ENCODE measurements at places on chromosomes 6 and 20.

GRCh38 chr20:38725931-38726803 is 1.9 kb downstream of the SLC32A1 start:
- no peak for DNase-seq

DNA sequence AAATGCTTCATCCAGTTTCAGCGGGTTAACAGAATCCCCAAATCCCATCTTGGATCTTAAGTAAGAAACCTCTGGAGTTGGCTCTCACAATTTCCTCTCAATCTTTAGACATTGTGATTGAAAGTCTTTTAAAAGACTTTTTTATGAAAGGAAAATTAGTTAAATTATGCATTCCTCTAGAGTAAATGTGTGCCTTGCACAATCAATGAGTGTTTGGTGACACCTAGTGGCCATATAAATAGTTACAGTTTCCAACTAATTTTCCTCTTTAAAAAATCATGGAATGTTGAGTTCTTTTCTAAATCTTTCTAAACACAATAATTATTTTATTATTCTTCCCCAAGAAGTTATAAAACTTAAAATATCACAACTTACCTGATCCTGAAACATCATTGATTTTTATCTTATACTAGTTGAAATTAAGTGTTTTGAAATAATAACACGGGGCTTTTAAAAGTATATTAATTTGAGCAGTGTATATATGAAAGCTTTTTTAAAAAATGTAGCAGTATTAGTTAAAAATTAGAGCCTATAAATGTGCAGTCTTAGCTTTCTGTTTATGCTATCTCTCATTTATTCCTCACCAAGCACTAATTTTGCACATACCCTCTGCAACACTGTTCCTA is 66.4 kb downstream of the PKHD1 start:
- no peak for DNase-seq

- DNase-seq: no peak
Measured at GRCh38 chr20:22404419-22405170, 179.8 kb downstream of the FOXA2 start.

- no peak for DNase-seq
Measured at GRCh38 chr20:4782378-4782772, 60.7 kb downstream of the PRND start.

DNA sequence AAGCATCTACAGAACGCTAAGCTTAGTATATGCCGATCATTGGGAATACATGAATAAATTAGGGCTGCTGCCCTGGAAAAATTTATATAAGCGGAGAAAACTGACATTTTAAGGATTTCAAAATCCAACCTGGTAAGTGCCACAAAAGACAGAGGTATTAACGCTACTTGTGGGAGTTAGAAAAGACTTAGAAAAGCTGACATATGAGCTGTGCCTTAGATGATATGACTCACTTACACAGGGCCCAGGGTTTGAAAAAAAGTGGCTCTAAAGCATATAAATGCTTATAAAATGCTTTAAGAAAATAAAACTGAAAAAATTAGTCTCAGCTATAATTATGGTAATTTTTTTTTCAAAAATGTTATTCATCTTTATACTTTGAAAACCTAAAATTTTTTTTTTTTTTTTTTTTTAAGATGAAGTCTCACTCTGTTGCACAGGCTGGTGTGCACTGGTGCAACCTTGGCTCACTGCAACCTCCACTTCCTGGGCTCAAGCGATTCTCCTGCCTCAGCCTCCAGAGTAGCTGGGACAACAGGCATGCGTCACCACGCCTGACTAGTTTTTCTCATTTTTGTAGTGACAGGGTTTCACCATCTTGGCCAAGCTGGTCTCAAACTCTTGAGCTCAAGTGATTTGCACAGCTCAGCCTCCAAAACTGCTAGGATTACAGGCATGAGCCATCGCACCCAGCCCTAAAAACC is 25.7 kb downstream of the EPB41L2 start:
- DNase-seq: no peak

DNA sequence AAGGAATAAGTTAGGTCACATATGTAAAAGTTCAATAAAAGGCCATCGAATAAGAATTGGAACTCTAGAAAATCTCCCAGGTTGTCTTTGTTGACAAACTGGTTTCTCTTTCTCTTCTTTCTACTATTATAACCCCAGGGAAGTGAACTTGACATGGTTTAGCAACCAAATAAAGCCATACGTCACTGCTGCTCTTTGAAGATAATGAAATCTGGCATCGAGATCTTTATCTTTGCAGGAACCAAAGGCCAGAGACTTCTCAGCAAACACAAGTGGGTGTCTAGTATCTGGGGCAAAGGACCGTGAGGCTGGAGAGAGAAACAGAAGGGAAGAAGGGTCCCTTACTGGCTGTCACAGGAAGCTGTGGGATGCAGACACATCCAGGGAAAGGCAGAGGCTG is 286.7 kb upstream of the CDYL start:
- DNase-seq: no peak

DNA sequence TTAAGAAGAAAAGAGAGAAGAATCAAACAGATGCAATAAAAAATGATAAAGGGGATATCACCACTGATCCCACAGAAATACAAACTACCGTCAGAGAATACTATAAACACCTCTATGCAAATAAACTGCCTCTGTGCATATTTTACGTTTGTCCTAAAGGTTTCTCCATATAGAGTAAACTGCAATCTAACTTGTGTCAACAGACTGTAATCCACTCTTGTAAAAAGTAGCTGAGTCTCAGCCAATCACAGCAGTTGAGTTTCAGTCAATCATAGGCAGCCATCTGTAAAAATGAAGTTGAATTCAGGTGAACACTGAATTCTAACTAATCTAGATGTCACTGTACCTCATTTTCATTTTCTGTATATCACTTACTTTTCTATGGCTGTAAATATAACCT is 112.2 kb upstream of the SYNCRIP start:
- DNase-seq: no peak

GRCh38 chr20:6623989-6624388 is 143.5 kb upstream of the BMP2 start:
- no peak for DNase-seq

- DNase-seq: no peak
Measured at GRCh38 chr6:89404512-89404911, 7.6 kb downstream of the RRAGD start.

- DNase-seq: no peak
Measured at GRCh38 chr20:47330071-47330470, 26.4 kb downstream of the ZMYND8 start.

GRCh38 chr6:82818727-82819126 is 246.9 kb downstream of the UBE3D start:
- no peak for DNase-seq

DNA sequence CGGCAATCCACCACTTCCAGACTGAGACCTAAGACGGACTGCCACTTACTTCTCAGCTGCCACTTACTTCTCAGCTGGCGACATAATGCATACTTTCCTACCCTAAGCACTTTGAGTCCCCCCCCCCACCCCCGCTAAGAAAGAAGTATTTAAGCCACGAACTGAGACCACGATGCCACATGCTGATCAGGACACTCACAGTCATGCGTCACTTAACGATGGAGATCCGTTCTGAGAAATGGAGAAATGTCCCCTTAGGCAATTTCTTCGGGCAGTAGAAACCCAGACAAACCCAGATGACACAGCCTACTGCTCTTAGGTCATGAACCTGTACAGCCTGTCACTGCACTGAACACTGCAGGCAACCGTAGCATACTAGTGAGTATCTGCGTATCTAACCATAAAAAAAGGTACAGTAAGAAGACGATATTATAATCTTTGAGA is 690 bp downstream of the IFNGR1 start:
- DNase-seq: no peak

GRCh38 chr6:5497896-5498578 is 236.7 kb downstream of the FARS2 start:
- no peak for DNase-seq

- no peak for DNase-seq
Measured at GRCh38 chr6:163757520-163757919, 343.0 kb downstream of the QKI start.

GRCh38 chr6:138671351-138671750 is 102.2 kb upstream of the CCDC28A start:
- DNase-seq: no peak

- peak; percentile 67 for DNase-seq
Measured at GRCh38 chr6:43506667-43507471, 3.3 kb downstream of the LRRC73 start.

DNA sequence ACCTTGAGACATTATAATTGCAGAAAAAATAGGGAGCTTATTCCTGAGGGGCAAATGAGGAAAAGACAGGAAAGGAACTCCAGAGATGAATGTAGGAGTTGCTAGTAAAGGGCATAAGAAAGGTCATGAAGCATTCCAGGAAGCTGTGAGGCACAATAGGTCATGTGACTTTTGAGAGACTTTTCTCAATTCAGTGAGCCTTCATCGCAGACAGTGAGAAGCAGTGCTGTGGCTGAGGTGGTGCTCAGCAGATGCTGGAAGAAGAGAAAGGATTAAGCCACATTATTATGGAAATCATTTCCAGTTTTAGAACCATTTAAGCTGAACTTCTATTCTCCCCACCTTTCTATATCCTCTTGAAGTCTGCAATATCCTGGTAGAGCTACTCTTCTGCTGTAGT is 4.1 kb downstream of the SPTLC3 start:
- DNase-seq: no peak

DNA sequence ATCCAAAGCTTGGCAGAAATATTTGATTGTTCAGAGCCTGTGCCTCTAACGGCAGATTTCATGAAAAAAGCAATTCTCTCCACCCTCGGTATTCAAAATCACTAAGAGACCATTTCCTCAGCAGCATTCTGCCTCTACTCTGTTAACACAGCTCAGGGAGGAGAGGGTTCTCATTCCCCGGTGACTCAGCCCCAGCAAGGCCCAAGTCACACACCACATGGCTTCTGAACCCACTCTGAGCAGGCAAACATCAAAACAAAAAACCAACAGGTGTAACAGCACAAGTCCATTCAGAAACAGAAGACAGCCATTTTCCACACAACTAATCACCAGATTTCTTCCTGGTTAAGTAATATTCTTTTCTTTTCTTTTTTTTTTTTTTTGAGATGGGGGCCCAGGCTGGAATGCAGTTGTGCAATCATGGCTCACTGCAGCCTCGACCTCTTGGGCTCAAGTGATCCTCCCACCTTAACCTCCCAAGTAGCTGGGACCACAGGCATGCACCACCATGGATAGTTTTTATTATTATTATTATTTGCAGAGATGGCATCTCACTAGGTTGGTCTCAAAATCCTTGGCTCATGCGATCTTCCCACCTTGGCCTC is 55.4 kb downstream of the GFOD1 start:
- DNase-seq: no peak

GRCh38 chr20:50565871-50566270 is 55.7 kb downstream of the PTPN1 start:
- no peak for DNase-seq

DNA sequence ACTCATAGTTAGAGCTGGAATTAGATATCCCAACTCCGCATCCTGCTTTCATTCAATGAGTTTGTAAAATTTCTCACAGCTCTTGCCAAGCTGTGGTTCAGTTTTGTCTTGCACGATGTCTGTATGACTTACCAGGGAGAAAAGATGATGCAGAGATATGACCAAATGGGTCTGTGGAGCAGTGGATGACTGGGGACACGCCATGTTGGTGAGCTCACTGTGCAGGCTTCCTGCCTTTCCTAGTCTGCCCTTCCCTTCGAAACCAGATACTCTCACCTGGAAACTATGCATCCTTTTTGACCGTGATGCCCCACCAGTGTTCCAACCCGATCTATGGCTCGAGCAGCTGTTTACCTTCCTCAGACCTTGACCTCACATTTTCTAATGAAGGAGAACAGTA is 262.7 kb upstream of the BMP2 start:
- no peak for DNase-seq

- DNase-seq: no peak
Measured at GRCh38 chr6:146357578-146358430, 185.8 kb upstream of the RAB32 start.
